M059J (cell line): ENCODE measurements at places on chromosomes 2 and 18. TPM values are rescaled to one million over a fixed set of nuclear protein-coding genes. Genes with fewer than 3 reads are reported as not detected.
A peak's percentile ranks its signal among the peaks of the same experiment; 100 is the strongest.

DNA sequence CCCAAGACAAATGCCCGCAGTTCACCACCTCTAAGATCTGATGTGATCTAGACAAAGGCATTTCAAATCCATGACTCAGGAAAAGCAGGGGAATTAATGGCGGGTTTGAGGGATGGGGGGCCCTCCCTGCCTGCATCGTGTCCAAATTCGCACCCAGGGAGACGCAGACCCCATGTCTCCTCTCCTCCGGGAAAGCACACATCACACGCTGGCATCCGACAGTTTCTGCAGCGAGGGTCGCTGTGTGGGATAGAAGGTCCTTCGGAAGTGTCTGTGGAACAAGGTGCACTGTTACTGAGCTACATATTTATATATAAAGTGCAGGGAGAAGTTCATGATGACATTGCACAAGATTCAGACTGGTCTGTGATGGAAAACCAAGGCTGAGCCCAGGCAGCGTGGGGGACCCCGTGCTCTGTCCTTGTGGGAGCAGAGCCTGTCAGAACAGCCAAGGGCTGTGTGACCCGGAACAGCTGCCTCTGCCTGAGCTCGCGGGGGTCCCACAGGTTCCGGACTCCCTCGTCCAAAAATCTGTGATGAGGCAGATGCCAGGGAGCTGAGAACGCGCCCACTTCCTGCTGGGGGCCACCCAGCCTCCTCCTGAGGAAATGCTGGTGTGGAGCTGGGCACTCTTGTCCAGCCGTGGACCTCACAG, 82.3 kb upstream of the CTDP1 start:
- DNase-seq = no peak

GRCh38 chr2:83565181-83565580, 893.9 kb downstream of the SUCLG1 start:
- no peak for DNase-seq

DNA sequence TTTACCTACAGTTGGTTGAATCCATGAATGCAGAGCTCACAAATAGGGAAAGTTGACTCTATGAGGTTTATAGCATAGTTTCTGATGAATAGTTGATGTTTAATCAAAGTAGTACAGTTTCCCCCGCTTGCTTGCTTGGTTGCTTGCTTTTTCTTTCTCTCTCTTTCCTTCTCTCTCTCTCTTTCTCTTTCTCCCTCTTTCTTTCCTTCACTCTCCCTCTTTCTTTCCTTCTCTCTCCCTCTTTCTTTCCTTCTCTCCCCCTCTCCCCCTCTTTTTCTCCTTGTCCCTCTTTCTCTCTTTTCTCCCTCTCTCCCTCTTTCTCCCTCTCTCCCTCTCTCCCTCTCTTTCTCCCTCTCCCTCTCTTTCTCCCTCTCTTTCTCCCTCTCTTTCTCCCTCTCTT, 999.9 kb upstream of the CELF4 start:
- DNase-seq = no peak

GREB1 gene
- 0.12 and 0.39 TPM in 2 replicates for total RNA-seq

GRCh38 chr2:96800061-96801004, 15.7 kb upstream of the CNNM3 start:
- no peak for DNase-seq

DNA sequence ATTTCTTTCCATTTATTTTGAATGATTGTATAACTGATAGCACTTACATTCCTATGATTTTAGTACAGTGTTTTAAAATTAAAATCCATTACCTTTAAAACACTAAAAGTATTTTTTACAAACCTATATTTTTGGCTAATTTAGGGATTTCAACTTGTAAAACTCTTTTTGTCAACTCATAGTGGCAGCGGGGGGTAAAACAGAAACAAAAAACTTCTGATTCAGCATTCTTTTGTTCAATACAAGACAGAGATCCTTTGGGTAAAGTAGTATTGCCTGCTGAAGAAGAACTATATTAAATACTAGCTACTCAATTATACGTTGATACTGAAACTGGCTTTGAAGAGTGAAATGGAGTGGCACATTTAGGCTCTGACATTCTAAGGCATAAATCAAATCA, 437.4 kb upstream of the CDH19 start:
- DNase-seq = no peak

DNA sequence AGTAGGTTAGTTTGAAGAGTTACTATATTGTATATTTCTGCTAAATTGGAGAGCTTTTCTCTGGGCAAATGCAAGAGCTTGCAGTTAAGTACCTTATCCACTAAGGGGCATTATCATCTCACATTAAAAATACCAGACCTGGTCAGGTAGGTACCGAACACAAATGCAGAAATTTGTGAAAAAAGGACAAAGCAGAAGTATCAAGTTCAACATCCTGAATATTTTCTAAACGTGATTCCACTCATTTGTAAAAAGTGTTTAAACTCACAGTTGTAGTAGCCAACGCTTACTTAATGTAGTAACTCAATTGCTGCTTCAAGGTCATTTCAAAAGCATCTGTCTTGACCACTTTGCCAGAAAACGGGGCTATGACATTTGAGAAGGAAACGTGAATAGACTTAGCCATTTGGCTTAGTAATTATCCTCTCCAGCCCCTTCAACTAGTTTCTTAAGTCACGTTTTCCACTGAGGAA, 52.1 kb downstream of the CYRIA start:
- no peak for DNase-seq

CACNB4 gene
- 0.12 TPM in 1 of 2 replicates, not detected in the other for total RNA-seq

DNA sequence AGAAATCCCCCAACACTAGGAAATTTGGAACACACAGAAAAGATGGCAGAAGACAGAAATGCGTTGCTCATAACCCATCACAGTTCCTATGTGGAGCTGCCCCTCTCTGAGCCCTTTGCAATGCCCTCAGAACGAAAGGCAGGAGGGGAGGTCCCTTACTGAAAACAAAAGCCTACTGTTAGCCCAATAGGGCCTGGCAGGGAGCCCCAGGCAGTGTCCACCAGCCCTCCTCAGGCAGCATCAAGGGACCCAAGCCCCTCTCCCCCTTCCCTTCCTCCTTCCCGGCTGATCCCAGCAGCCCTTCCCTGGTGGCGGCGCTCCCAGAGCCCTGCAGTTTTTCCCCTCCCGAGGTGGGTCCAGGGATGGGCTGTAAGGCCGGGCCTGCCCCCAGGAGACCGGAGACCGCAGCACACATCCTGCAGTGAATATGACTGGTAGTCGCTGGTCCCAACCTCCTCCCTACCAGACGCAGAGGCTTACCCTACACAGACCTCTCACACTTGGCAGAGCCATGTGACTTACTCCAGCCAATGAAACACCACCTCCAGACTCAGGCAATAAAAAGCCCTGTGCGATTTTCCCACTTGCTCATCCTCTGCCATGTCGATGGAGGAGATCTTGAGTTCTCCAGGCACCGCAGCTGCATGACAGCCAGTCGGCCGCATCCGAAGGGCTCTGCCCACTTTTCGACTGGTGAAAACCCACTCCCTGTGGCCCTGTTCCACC, 19.4 kb upstream of the DUSP2 start:
- no peak for DNase-seq

DNA sequence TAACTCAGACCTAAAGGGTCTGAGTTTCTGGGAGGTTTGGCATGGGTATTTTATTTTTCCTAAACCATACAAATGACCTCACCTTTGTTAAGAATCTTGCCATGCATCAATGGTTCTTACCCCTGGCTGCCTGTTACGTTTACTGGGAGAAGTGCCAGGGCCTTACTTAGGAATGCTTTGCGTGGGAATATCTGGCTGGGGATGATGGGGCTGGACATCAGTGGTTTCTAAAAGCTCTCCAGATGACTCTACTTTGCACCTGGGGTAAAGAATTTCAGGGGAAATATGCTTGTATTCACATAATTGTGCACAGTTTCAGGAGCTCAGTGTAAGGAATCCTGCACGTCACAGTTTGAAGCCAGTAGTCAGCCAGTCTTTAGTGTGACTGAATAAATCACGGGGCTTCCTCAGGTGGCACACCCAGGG, 18.2 kb upstream of the DAW1 start:
- DNase-seq = peak; percentile 94

DNA sequence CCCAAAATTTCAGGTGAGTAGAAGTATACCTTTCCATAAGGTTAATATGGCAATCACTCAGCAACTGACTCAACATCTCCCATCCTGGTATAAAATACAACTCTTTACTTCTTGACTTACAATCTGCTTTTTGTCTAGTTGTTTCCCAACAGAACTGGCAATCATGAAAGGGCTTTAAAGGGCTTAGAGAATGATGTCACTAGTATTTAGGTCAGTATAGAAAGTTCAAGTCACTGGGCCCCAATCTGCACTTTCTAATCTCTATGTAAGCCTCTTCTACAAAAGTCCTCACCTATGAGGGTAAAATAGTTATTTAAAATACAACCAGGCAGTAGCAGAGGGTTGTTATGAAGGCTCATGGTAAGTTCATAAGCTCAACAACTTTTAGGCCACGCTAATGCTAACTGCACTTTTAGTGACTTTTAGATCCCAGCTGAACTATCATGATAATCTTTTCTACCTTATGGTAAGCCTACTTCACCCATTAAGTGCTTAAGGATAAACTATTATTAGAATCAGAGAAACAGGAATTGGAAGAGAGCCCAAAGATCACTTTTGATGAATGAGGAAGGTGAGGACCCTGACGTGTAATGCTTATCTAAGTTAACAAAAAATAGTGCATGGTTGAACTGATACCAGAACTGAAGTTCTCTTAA, 79.6 kb downstream of the GORASP2 start:
- DNase-seq = no peak

SP140 gene
- 2.0 and 11.8 TPM in 2 replicates for total RNA-seq

TUBA3E gene
- total RNA-seq = not detected in 2 replicates

TEX44 gene
- not detected in 2 replicates for total RNA-seq

GRCh38 chr2:240759459-240759858, 60.6 kb downstream of the KIF1A start:
- DNase-seq = peak; percentile 3

DNA sequence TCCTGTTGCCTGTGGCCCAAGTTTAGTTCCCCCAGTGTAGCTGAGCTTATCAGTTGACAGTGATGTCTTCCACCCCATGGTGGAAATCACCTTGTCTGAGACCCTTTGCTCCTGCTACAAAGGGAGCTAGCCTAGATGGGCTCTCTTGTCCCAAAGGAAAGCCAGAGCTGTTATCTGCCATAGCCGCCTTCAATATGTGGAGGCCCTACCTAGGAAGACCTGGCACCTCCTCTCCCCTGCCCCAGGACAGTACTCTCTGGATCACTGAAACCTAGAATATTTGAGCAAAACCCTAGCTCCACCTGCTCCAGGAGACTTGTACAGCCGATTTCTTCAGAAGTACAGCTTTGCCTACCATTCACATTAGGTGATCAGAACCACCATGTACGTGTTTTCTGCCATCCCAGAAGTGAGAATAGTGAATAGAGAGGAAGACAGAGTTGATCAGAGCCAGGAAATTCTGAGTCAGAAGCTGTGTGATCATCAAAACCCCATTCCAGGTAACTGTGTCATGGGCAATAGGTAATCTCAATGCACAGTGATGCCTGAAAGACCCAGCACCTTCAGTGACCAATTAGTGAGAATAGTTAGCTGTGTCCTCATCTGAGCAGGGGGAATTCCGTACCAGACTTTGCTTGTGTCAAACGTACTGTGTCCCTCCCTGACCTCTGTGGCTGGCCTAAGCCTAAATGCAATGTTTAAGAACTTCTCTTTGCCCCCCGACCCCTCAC, 138.4 kb upstream of the ALPP start:
- DNase-seq = peak; percentile 43

DNA sequence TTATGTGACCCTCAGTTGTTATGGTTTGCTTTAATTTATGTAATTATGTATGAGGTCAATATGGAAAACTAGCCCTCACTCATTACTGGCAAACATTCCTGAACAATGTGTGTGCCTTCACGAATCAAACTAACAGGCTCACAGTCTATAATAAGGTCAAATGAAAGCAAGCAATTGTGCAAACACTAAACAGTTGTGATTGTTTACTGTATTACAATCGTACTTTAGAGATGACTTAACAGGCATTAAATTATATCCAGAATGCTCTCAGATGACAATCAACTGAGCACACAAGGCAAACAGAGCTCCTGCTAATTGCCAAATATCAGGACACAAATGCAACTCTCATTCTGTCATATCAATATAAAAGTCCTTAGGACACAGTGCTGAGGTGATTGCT, 29.5 kb downstream of the COL5A2 start:
- DNase-seq = peak; percentile 83

DNA sequence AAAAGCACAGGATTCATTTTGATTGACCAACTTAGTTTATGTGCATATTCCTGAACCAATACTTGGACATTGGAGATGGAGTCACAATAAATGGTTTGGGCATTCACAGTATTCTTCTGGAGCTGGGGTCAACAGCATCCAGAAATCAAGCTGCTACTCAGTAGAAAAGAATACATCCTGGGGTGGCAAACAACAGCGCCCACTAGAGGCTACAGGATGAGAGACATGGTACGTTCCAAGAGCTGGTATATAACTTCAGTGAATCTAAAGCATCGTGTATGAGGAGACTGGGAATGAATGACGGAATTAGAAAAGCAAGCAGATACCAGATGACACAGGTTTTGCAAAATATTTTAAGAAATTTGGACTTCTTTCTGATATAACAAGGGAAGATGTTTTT, 142.9 kb upstream of the FIGN start:
- peak; percentile 28 for DNase-seq

DNA sequence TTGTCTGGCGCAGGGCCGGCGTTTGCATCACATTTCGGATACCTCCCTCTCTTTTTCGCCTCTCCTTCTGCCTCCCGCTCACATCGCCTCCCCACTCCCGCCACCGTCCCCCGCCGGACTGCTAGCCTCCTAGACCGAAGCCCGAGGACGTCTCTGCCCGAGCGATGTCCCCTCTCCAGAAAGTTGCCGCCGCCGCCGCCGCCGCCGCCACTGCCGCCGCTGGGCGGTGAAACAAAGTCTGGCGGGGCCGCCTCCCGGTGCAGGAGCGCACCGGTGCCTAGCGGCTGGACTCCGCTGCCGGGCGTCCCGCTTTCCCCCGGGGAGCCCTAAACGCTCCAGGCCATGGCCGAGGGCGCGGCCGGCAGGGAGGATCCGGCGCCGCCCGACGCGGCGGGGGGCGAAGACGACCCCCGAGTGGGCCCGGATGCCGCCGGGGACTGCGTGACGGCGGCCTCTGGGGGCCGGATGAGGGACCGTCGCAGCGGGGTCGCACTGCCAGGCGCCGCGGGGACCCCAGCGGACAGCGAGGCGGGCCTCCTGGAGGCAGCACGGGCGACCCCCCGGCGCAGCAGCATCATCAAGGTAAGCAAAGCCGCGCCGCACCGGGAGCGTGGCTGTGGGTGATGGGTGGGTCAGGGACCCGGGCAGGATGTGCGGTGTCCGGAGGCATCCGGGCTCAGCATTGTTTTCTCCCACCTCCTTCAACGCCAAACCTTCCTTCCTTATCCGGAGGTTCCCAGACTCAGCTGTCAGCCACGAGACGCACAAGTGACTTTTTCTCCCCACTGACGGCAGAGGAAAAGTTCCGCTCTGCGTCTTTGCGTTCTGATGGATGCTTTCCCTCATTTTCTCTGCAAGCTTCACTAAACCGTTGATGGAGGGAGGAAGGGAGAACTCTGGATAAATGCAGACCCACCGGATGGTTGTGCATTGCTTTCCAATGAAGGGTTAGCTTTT, 643 bp downstream of the PLCL1 start:
- DNase-seq = peak; percentile 3

DNA sequence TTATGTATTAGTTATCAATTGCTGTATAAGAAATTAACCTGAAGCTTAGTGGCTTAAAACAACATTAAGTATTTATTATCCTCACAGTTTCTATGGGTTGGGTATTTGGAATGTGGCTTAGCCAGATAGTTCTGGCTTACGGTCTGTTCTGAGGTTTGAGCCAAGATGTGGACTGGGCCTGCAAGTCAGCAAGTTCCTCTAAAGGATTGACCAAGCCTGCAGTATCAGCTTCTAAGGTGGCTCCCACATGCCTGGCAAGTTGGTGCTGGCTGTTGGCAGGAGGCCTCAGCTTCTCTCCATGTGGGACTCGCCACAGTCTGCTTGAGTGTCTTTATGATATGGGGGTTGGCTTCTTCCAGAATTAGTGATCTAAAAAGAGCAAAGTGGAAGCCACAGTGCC, 45.0 kb upstream of the TCF4 start:
- no peak for DNase-seq
